ENCODE measurements at places on chromosomes 3 and 15. TPM values are rescaled to one million over a fixed set of nuclear protein-coding genes. Genes with fewer than 3 reads are reported as not detected.

Gene ATP13A5
- total RNA-seq: not detected

GRCh38 chr15:69140306-69140705 is 20.1 kb upstream of the GLCE start:
- no peaks in the 10 kb centered on the region for H3K4me1 ChIP-seq
- H3K36me3 ChIP-seq: no peaks in the 10 kb centered on the region
- H3K27me3 ChIP-seq: no peaks in the 10 kb centered on the region

Gene CNTN3
- 5.2 TPM for total RNA-seq

Gene ADGRG7
- not detected for total RNA-seq

GRCh38 chr3:171001957-171002694 is 24.4 kb downstream of the SLC2A2 start:
- no peaks in the 10 kb centered on the region for H3K36me3 ChIP-seq
- no peak for DNase-seq
- H3K4me1 ChIP-seq: peaks cover 2% of the 10 kb centered on the region
- no peaks in the 10 kb centered on the region for H3K27me3 ChIP-seq

- H3K4me3 ChIP-seq: no peak overlapping the region
- H3K36me3 ChIP-seq: no peaks in the 10 kb centered on the region
- H3K27me3 ChIP-seq: no peaks in the 10 kb centered on the region
- no peak for DNase-seq
- no peak overlapping the region for H3K27ac ChIP-seq
These were observed 134.3 kb upstream of the ABHD17C start for GRCh38 chr15:80560601-80561400.

Gene CCDC12
- 50.1 TPM for total RNA-seq

Gene BFSP2
- not detected for total RNA-seq

DNA sequence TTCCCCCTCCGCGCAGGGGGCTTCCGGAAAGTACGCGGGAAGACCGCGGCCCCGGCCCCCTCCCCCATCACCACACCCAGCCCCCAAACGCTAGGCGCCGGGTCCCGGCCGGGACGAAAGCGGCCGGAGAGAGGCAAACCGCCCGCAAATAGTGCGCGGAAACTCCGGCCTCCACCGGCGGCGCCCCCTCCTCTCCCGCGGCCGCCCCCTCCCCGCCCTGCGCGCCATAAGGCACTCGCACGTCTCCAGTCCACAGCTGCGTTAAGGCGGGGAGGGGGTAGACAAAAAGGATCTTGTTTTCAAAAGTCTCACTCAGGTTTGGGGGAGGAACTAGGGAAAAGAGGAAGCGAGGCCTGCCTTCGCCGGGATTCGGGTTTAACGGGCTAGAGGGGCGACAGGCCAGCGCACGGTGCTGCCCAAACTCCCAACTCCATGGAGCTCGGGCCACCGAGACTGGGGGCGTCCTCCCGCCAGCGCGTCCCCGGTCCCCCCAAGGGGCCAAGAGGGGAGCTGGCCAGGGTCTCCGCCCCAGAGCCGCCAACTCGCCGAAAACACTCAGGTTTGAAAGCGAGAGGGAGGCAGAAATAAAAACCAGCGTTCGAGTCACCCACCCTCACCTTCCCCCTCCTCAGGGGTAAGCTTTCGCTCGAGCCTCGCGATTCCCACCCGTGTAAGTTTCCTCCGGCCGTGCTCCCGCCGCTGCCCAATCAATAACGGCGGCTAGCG is 1.8 kb downstream of the ANP32A start:
- no peaks in the 10 kb centered on the region for H3K27me3 ChIP-seq
- H3K27ac ChIP-seq: peak overlapping the region; percentile 95
- H3K4me3 ChIP-seq: peak overlapping the region; percentile 89
- no peaks in the 10 kb centered on the region for H3K36me3 ChIP-seq
- peak; percentile 42 for DNase-seq

Gene ECE2
- total RNA-seq: not detected

DNA sequence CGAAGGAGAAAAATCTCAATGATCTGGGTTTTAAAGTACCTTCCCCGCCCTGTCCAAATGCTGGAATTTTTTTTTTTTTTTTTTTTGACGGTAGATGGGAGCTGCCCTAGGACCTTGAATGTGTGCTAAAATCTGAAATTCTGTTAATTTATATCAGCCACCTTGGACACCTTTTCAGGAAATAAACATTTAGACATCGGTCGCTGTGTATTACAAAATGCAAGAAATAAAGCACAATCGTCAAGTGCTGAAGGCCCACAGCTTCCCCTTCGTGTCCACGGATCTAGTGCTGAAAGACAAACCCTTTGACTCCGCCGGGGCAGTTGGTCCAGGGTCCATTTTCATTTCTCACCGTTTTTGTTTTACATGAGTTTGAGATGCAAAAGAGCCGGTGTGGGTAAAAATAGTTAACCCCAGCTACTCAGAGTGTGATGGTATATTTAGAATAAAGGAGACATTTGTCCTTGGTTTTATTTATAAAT is 90.2 kb upstream of the CHD2 start:
- peak overlapping the region; percentile 57 for H3K4me3 ChIP-seq
- H3K27ac ChIP-seq: peak overlapping the region; percentile 10
- H3K27me3 ChIP-seq: no peaks in the 10 kb centered on the region
- peak; percentile 58 for DNase-seq
- peaks cover 6% of the 10 kb centered on the region for H3K4me1 ChIP-seq
- H3K36me3 ChIP-seq: no peaks in the 10 kb centered on the region

Gene PCSK6
- 20.3 TPM for total RNA-seq

Gene RSRC1
- total RNA-seq: 30.2 TPM

GRCh38 chr3:77887611-77888010 is 847.7 kb downstream of the ROBO2 start:
- peaks cover 2% of the 10 kb centered on the region for H3K4me1 ChIP-seq
- no peak overlapping the region for H3K27ac ChIP-seq
- H3K4me3 ChIP-seq: no peak overlapping the region
- no peaks in the 10 kb centered on the region for H3K36me3 ChIP-seq

GRCh38 chr3:112354642-112355306 is 21.8 kb downstream of the CD200 start:
- H3K4me1 ChIP-seq: peaks cover 6% of the 10 kb centered on the region
- no peak for DNase-seq
- H3K4me3 ChIP-seq: no peak overlapping the region
- no peak overlapping the region for H3K27ac ChIP-seq

- H3K27ac ChIP-seq: no peak overlapping the region
- no peaks in the 10 kb centered on the region for H3K27me3 ChIP-seq
- DNase-seq: no peak
- H3K4me1 ChIP-seq: peaks cover 3% of the 10 kb centered on the region
- no peak overlapping the region for H3K4me3 ChIP-seq
- no peaks in the 10 kb centered on the region for H3K36me3 ChIP-seq
These were observed 13.0 kb downstream of the RBM6 start for GRCh38 chr3:49952924-49953323.

- H3K27ac ChIP-seq: no peak overlapping the region
- no peaks in the 10 kb centered on the region for H3K27me3 ChIP-seq
- no peak for DNase-seq
- H3K36me3 ChIP-seq: no peaks in the 10 kb centered on the region
- H3K4me3 ChIP-seq: no peak overlapping the region
These were observed 28.3 kb downstream of the LRIG1 start for GRCh38 chr3:66472313-66473134.

Gene RASGRP1
- total RNA-seq: 15.5 TPM

DNA sequence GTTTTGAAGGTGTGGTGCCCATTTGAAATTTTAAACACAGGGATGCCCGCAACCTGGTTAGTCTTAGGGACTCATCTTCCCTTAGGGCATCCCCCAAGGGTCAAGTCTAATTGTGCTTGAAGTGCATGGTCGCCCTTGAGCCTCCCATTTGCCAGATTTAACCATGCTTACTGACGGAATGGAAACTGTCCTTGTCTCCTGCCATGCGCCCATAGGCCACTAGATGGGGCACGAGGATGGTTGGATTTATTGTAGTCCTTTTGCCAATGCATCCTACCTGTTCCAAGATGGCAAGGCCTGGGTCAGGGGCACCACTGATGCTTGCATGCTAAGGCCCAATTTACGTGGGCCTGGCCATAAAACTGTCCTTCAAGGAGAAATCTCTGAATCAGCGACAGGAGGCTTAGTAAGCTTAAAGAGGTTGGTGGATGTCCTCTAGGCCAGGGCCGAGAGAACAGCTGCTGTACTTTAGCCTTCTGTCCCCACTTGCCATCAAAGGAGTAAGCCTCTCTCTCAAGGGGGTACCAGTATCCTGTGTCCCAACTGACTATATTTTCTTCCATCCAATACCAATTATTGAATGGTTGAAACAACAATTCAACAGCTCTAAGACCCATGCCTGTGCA is 355.4 kb downstream of the OTOL1 start:
- H3K36me3 ChIP-seq: no peaks in the 10 kb centered on the region
- no peaks in the 10 kb centered on the region for H3K4me1 ChIP-seq
- H3K4me3 ChIP-seq: no peak overlapping the region
- H3K27ac ChIP-seq: no peak overlapping the region
- DNase-seq: no peak

Gene TMF1
- 32.7 TPM for total RNA-seq

Gene SNX22
- 0.15 TPM for total RNA-seq

Gene CHL1
- 20.8 TPM for total RNA-seq

DNA sequence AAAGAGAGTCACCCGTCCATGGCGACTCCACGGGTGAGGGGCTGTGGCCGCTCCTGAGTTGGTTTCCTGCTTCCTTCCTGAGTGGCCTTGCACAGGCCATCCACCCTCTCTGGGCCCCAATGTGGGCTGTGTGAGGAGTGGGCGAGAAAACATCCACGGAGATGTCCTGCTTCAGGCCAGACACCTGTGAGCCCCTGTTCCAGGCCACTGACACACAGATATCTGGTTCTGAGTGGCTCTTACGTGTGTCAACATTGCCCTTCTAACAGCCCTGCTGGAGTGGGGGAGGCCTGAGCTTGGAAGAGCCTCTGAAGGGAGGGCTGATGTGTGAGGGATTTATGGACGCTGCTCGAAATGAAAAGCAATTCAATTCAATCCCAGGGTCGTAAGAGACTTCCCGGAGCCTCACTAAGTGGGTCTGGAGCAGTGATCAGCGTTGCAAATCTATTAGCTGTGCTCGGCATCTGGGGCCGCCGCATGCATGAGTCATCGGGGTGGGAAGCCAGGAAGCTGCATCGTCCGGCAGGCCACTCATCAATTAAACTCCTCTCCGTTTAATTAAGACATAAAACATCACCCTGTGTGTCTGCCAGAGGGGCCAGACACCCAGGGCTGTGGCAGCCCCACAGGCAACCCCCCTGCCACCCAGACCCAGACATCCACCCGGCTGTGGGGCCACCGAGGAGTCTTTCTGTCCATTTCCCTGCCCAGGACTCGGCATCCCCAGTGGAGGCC is 20.0 kb upstream of the PRR23E start:
- DNase-seq: peak; percentile 10

DNA sequence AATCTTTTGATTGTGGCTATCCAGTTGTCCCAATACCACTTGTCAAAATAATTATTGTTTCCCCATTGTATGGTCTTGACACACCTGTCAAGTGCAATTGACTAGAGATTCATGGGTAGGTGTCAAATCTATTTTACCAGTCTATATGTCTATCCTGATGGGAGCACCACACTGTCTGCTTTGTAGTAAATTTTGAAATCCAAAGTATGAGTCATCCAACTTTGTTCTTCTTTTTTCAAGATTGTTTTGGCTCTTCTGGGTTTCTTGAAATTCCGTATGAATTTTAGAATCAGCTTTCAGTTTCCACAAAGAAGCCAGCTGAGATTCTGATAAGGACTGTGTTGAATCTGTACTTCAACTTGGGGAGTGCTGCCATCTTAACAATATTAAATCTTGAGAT is 71.9 kb downstream of the CSNK1G1 start:
- peaks cover 1% of the 10 kb centered on the region for H3K4me1 ChIP-seq
- H3K36me3 ChIP-seq: no peaks in the 10 kb centered on the region
- no peaks in the 10 kb centered on the region for H3K27me3 ChIP-seq
- H3K4me3 ChIP-seq: no peak overlapping the region
- no peak overlapping the region for H3K27ac ChIP-seq
- no peak for DNase-seq

Gene RHCG
- 0.67 TPM for total RNA-seq

DNA sequence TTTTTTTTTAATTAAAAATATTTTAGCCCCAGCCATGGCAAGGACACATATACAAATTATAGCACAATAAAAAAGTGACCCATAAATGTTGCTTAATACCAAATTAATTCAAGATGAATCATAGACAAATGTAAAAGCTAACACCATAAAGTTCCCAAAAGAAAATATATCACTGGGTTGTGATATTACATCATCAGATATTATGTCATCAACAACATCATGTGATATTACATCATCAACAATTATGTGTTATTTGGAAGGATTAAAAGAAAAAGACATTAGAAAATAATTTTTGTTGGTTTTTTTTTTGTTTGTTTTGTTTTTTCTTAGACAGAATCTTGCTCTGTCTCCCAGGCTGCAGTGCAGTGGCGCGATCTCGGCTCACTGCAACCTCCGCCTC is 34.5 kb upstream of the ABHD10 start:
- no peaks in the 10 kb centered on the region for H3K4me1 ChIP-seq
- H3K27ac ChIP-seq: no peak overlapping the region
- H3K36me3 ChIP-seq: no peaks in the 10 kb centered on the region
- H3K27me3 ChIP-seq: no peaks in the 10 kb centered on the region
- H3K4me3 ChIP-seq: no peak overlapping the region

- no peaks in the 10 kb centered on the region for H3K27me3 ChIP-seq
- H3K27ac ChIP-seq: peak overlapping the region; percentile 81
- H3K4me3 ChIP-seq: no peak overlapping the region
These were observed 14.4 kb upstream of the TKT start for GRCh38 chr3:53269888-53270880.

GRCh38 chr3:197709135-197709534 is 27.6 kb downstream of the RUBCN start:
- H3K27ac ChIP-seq: no peak overlapping the region
- DNase-seq: no peak
- no peaks in the 10 kb centered on the region for H3K27me3 ChIP-seq
- no peaks in the 10 kb centered on the region for H3K36me3 ChIP-seq
- no peaks in the 10 kb centered on the region for H3K4me1 ChIP-seq

DNA sequence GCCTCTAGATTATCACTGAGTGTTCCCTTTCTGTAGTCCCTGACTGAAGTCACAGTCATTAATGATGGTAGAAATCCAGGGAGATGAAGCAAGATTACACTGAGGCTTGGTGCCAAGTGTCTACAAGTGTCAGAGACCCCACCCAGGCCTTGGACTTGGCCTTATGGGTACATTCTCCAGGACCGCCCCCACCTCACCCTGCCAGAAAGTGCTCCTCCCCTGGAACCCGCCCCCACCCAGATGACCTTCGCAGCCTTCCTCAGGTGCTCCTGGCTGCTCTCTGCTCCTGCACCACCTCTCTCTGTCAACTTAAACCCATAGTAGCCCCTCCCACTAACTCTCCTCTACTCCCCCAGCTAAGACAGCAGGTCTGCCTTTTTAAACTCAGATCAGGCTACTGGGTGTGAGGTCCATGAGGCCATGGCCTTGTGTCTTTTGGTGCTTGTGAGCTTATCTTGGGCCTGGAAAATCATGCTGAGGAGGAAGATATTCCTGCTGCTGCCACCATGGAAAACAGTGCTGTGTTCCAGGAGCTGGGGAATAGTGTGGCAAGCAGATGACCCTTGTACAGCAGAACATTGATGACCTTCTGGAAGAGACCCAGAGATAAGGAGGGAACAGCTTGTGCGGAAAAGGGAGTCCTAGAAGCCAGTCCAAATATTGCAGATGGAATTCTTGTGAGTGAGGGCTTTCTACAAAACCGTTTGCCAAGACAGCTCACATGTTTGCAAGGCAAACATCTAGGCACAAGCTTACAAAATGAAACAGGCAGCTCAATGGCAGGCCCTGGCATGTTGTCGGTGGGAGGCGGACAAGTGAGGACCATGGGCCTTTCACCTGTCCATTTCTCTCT is 40.3 kb upstream of the NDUFB4 start:
- peaks cover 17% of the 10 kb centered on the region for H3K4me1 ChIP-seq
- no peaks in the 10 kb centered on the region for H3K36me3 ChIP-seq
- no peak overlapping the region for H3K4me3 ChIP-seq
- no peaks in the 10 kb centered on the region for H3K27me3 ChIP-seq
